ENCODE measurements at places on chromosomes 11 and 22. TPM values are rescaled to one million over a fixed set of nuclear protein-coding genes. Genes with fewer than 3 reads are reported as not detected.

The ACR gene
- total RNA-seq, result 0.15 TPM

The RFPL3 gene
- not detected for total RNA-seq

The OR6A2 gene
- total RNA-seq, result not detected

The MMP12 gene
- 0.06 TPM for total RNA-seq

The RIBC2 gene
- total RNA-seq, result 2.6 TPM

The THY1 gene
- 12.2 TPM for total RNA-seq

The CD3D gene
- not detected for total RNA-seq

The SPI1 gene
- total RNA-seq, result not detected

The HEPACAM gene
- total RNA-seq, result not detected

The NUP160 gene
- total RNA-seq, result 25.2 TPM

The OR51A7 gene
- total RNA-seq, result not detected

The CDC45 gene
- total RNA-seq, result 24.5 TPM

The RASSF10 gene
- total RNA-seq, result 1.1 TPM

The DRAP1 gene
- total RNA-seq, result 196 TPM

The KRTAP5-5 gene
- total RNA-seq, result not detected

All from A549 treated with Hydrocortisone at 1 μM for 4 hours (cell line).